Iris pigment epithelial cell (primary cell): ENCODE measurements at places on chromosomes 4 and X.

- no peak for DNase-seq
Measured at GRCh38 chrX:2652106-2652505, 39.0 kb upstream of the CD99 start.

GRCh38 chr4:10006231-10006600, 15.1 kb downstream of the SLC2A9 start:
- DNase-seq: peak; percentile 69

DNA sequence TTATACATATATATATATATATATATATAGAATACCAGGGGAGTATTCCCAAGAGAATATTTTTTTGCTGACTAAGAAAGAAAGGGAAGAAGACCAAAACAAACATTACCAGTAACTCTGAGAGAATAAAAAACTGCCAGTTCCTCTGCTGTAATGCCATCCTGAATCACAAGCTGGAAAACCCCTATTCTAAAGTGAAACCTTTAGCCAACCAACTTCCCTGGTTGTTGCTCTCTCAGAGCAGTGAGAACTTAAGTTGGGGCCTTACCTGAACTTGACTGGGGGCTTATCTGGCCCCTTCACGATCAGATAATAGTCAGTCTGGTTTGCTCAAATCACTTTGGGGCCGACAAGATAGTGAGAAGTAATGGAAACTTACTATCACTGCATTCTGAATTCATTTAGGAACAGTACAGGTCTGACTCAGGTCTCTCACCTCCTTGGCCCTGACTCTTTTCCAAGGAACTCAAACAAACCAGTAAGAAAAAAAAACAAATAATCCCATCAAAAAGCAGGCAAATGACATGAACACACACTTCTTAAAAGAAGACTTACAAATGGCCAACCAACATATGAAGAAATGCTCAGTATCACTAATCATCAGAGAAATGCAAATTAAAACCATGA, 62.5 kb downstream of the CD40LG start:
- DNase-seq: peak; percentile 26

- DNase-seq: peak; percentile 9
Measured at GRCh38 chr4:114208574-114209151, 229.2 kb upstream of the ARSJ start.

GRCh38 chrX:152079768-152080167, 58.6 kb downstream of the MAGEA10 start:
- DNase-seq: no peak

GRCh38 chrX:67351411-67351810, 192.4 kb upstream of the AR start:
- DNase-seq: no peak

- DNase-seq: no peak
Measured at GRCh38 chrX:53285591-53285990, 4.2 kb upstream of the IQSEC2 start.

DNA sequence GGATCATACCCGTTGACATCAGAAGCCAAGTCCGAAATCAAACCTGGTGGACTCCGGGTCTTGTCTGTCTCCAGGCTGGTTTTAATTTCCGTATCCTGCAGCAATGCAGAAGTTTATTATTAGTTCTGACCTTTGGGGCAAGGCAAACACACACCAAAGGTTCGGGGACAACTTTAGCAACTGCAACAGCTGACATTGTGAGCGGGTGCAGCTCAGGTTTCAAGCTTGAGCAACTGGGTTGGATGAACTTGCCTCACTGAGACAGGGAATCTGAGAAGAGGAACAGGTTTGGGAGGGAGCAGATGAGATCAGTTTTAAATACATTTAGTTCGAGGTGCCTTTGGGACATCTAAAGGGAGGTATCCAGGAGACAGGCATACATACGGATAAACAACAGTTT, 110.7 kb downstream of the GNL3L start:
- peak; percentile 49 for DNase-seq

- DNase-seq: no peak
Measured at GRCh38 chr4:184446132-184446658, 28.2 kb downstream of the IRF2 start.

GRCh38 chrX:21481761-21482160, 107.5 kb downstream of the CNKSR2 start:
- DNase-seq: no peak

DNA sequence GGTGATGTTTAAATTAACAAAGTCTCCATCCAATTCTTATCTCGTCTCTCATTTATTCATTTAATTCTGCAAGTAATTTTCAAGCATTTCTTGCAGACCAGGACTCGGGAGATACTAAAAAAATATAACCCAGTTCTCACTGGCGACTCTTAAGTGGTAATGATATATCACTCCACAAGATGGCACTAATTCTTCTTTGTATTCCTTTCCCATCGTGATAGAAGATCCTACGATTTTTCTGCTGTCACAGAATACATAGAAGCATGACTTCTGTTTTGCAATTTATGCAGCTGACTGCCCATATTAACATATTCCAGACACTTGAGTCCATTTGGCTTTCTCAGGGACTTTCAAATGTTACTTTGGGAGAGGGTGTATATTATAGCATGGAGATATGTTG, 64.0 kb upstream of the FGF13 start:
- peak; percentile 41 for DNase-seq

GRCh38 chr4:4952273-4952672, 67.0 kb downstream of the CYTL1 start:
- DNase-seq: no peak

DNA sequence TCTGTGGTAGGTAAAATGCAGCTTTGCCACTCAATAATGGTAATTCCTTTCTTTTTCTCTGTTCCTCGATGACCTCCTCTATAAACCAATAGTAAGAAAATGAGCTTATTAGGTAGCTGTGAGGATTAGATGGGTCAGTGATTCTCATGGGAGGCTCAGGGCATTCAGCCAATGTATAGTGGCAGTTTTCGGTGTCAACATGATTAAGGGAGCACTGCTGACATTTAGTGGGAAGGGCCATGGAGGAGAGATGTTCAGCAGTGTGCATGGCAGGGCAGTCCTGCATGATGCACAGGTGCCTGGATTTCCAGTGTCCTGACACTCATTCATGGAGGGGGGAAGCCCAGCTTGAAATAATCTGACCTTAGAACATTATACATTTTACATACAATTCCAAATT, 232.8 kb downstream of the PDGFC start:
- DNase-seq: no peak

- no peak for DNase-seq
Measured at GRCh38 chr4:138063581-138063980, 178.6 kb downstream of the SLC7A11 start.

- DNase-seq: peak; percentile 59
Measured at GRCh38 chrX:84865113-84865512, 138.6 kb upstream of the APOOL start.

DNA sequence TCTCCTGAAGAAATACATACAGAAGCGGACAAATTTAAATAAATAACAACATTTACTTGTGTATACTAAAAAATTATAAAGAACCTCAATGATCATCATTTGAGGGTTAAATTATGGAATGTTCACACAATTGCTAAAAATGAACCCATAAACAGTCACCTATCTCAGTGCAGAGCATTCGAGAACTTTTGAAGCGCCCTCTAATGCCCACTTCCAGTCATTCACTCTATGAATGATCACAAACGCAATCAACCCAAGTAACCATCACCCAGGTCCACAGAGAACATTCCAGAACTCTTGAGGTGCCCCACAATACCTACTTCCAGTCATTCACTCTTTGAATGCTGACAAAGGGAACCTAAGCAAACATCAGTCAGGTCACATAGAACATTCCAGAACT, 103.5 kb upstream of the PLAC1 start:
- peak; percentile 16 for DNase-seq

- DNase-seq: no peak
Measured at GRCh38 chr4:128328106-128328505, 40.5 kb upstream of the PGRMC2 start.

GRCh38 chr4:3613967-3614730, 81.9 kb upstream of the LRPAP1 start:
- DNase-seq: no peak

- no peak for DNase-seq
Measured at GRCh38 chr4:92451782-92452181, 148.0 kb downstream of the GRID2 start.

DNA sequence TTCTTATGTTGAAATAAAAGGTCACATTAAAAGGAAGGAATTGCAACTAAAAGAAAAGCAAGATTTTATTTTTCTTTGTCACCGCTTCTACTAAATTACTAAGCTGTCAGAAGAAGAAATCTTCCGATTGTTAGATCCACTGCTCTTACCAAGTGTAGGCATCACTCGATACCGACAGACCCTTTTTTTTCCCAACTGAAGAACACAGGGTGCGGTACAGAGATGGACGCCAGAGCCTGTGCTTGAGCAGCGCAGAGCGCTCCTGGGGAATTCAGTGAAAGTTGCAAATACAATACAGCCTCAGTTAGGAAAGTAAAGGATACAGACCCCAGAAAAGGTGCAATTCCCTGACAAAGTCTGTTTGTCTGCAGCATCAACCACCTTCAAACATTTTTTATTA, 94.9 kb upstream of the WDR17 start:
- DNase-seq: no peak

GRCh38 chr4:748461-748860, 42.8 kb downstream of the PCGF3 start:
- no peak for DNase-seq

GRCh38 chr4:69484011-69484410, 11.7 kb downstream of the UGT2B4 start:
- DNase-seq: no peak

DNA sequence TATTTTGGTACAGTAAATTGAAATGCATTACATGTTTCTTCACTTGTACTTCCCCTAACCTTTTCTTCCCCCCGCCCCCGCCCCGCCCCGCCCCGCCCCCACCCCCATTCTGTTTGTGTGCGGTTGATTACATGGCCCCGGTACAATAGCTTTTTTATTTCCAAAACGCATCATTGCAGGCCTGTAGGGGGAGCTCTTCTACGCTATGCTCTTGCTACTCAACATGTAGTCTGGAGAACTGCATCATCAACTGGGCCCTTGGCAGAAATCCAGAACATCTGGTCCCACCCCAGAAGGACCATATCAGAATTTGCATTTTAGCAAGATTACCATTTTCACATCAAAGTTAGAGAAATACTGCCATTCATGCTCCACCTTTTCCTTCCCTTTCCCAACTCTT, 333.3 kb upstream of the DDX53 start:
- peak; percentile 19 for DNase-seq

DNA sequence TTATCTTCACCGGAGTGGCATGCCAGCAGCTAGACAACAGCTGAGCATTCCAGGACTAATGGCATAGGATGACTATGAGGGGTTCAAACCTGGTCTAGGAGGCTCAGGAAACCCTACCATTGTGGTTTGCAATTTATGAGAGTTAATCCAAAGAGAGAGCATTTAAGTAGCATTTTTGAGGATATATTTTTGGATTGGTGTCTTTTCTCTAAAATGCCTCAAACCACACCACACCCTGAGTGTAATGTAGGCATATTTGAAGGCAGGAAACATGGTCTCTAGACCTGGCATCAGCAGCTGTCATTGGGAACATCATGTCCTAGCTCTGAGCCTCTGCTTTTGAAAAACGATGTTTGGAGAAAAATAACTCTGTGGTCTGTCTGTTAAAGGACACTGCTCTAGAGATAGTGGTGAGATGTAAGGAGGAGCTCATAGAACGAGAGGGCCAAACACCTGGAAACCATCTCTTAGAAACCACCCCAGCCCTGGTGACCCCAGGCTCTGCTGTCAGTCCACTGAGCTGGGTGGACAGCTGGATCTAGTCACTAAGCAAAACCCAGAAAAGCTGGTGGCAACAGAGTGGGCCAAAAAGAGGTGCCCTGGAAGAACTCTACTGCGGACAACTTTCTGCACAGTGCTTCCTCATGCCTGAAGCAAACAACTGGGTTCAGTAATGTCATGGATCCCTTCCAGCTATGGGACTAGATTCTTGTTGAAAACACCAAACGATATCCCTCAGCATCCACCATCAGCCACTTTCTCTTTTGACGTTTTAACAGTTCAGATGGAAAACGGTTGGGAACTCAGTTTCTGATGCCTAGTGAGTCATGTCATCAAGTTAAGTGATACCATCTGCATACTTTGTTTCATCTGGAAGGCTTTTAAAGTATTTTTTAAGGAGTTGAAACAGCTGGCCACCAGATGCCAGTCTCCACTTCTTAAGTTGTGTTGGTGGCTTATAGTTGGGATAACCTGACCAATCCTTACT, 100.2 kb upstream of the C1QTNF7 start:
- DNase-seq: peak; percentile 65

DNA sequence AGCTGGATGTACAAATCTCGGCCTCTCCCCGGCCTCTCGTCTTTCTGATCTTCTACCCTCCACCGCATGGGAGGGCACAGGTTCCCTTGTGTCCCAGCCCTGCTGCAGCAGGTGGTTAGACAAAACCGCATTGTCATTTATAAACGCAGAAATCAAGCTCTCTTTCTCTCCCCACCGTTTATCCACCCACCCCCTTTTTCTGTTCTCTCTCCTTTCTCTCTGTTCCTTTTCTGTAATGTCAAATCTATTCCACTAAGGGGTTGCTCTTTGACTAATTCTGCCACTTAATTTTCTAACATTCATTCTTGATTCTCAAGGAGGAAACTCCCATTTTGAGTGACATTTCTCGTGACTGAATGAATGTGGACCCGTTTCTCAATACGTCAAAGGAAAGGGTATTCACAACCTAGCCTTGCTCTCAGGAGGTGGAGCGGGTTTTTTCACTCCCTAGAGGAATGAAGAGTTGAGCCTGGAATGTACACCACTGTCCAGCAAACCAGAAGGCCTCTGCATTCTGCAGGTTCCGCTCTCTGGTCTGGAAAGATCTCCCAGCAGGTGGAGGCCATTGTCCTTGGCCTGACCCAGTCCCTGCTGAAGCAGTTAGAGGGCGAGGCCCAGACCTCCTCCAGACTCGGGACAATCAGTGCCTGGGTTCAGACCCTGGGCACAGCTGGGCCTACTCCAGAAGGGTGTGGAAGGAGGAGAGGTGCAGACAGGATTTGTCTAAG, 70.9 kb upstream of the ENPP6 start:
- no peak for DNase-seq

DNA sequence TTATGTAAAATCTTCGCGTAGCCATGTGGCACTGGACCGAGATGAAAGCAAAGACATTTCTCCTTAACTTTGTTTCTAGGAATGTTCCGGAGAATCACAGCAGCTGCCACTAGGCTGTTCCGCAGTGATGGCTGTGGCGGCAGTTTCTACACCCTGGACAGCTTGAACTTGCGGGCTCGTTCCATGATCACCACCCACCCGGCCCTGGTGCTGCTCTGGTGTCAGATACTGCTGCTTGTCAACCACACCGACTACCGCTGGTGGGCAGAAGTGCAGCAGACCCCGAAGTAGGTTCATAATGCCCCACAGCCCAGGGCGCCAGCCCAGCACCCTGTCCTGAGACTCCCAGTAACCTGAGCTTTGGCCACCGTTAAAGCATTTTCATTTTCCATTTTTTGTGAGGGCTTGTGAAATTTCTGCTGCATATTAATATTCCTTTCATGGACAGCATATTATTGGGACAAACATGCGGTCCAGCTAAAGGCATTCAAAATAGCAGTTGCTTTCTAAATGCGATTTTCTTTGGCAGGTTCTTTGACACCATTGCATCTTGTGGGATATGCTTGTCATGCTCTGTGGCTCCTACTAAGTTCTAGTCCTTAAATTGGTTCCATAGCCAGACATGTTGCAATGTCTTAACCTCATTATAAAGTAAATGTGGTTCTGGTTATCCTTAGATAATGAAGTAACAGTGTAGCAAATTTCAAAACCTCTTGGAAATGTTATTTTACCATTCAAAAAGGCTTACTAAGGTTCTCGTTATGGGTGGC, 49.1 kb upstream of the MSANTD1 start:
- DNase-seq: no peak

GRCh38 chr4:185994750-185995149, 74.2 kb upstream of the TLR3 start:
- DNase-seq: no peak

- no peak for DNase-seq
Measured at GRCh38 chr4:137427411-137427810, 104.9 kb downstream of the PCDH18 start.
